ENCODE measurements at places on chromosomes 11 and 22.

GRCh38 chr22:20392983-20393704 lies 807 bp upstream of the ZNF74 start:
- no peak for DNase-seq

DNA sequence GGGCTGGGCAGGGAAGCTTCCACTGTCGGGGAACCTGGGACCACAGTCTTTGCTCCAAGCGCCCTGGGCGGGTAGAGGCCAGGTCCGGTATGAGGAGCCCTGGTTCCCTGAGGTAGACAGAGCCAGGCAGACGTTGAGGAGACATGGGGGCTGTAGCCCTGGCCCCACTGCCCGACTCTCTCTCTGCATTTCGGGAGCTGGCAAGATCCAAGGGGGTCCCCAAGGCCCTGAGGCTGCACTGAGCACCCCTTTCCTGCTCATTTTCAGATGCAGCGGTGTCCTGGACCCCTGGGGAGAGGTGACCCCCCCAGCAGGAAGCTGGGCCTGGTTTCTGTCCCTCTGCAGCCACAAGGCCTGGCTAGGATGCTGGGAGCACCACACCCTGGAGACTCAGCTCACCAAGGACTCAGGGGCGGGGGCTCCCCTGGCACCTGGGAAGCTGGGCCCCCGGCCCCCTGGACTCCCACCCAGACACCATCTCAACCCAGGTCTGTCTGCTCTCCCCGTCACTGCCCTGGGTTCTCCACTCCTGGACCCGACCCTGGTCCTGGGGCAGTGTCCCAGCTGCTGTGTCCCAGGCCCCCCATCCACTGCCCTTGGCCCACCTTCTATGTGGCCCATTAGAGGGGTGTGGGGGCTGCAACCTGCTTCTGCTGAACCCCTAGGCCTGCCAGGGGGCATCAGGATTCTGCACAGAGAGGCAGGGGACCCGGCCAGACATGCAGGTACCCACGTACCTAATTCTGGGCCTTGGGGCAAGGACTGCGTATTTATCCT lies 15.0 kb upstream of the MUC6 start:
- no peak for DNase-seq

DNA sequence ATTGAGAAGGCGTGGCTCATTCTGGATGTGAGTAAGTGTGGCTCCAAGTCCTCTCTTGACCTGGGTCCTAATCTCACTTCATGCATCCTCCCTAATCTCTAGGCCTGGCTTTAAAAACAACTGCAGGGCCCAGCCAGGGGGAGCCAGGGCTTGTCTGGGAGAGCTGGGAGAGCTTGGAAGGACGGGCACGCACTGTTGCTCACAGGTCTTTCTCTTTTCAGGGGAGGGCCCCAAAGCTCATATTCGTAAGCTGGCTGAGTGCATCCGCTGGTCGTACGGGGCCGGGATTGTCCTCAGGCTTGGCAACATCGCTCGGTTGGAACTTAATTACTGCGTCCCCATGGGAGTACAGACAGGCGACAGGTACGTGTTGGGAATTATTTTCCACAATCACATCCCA lies 34.1 kb upstream of the PARVB start:
- DNase-seq, result no peak

- no peak for DNase-seq
Observed at GRCh38 chr11:3817181-3817800, 8.9 kb downstream of the PGAP2 start.

GRCh38 chr22:36232715-36233401 lies 6.5 kb downstream of the APOL2 start:
- DNase-seq, result peak; percentile 22

DNA sequence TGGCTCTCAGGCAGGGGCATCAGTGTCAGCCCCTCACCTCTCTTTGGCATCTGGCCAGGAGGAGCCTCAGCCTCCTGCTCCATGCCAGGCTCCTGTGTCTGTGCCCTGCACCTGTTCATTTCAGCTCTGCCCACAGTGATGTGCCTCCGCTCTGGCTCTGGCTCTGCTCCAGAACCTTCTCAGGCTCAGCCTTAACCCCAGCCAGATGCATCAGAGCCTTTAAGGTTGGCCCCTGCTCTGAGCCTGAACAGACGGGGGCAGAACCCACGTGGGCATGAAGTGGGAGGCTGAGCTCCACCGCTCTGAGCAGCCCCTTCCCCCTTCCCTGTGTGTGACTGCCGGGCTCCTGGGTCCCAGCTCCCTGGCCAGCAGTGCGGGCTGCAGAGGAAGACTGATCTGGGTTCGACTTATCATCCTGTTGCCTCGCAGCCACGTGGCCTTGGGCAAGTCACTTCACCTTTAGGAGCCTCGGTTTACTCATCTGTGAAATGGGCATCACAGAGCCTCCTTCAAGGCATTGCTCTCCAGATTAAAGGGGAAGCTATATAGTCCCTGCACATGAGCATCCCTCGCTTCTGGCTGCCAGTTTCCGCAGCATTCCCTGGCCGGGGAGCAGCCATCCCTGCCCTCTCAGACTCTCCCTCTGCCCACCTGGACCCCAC lies 44.7 kb upstream of the RTL6 start:
- no peak for DNase-seq

All from SJSA1 (cell line).